ENCODE measurements at places on chromosomes 2 and 18. TPM values are rescaled to one million over a fixed set of nuclear protein-coding genes. Genes with fewer than 3 reads are reported as not detected.

Gene TMEM247
- 59.4 TPM for polyA plus RNA-seq

Gene SCYGR6
- not detected for polyA plus RNA-seq

Gene OSR1
- 21.5 TPM for polyA plus RNA-seq

Gene CFAP65
- polyA plus RNA-seq, result 42.9 TPM

Gene RESP18
- polyA plus RNA-seq, result 1.4 TPM

Gene KYNU
- polyA plus RNA-seq, result 31.9 TPM

Gene TBR1
- polyA plus RNA-seq, result 0.92 TPM

Gene TUBA3E
- polyA plus RNA-seq, result 386 TPM

Gene TUBB8B
- polyA plus RNA-seq, result 5.7 TPM

Gene ABHD1
- 141 TPM for polyA plus RNA-seq

Gene CD8B2
- polyA plus RNA-seq, result 0.16 TPM

Gene PDE1A
- polyA plus RNA-seq, result 45.0 TPM

Gene ITM2C
- 57.8 TPM for polyA plus RNA-seq

Gene TTN
- polyA plus RNA-seq, result 2.6 TPM

Gene BCL11A
- polyA plus RNA-seq, result 5.1 TPM

Gene LRRFIP1
- 17.4 TPM for polyA plus RNA-seq

Gene PSMA8
- 36.1 TPM for polyA plus RNA-seq

Gene TRIM43
- 0.34 TPM for polyA plus RNA-seq

Gene HOXD9
- 8.2 TPM for polyA plus RNA-seq

Gene SLC14A1
- polyA plus RNA-seq, result 0.73 TPM

Gene FAM161A
- polyA plus RNA-seq, result 18.2 TPM

Gene MYCN
- 8.1 TPM for polyA plus RNA-seq

Gene ZSCAN30
- 15.9 TPM for polyA plus RNA-seq

Gene CYP27A1
- polyA plus RNA-seq, result 30.2 TPM

Gene UGT1A6
- polyA plus RNA-seq, result 3.0 TPM

Gene APCDD1
- polyA plus RNA-seq, result 11.2 TPM

Data from testis (tissue), 5 donors.